ENCODE measurements at places on chromosomes 2 and 18. TPM values are rescaled to one million over a fixed set of nuclear protein-coding genes. Genes with fewer than 3 reads are reported as not detected.

DES gene
- not detected for total RNA-seq

MGAT4A gene
- 48.8 TPM for total RNA-seq

DNA sequence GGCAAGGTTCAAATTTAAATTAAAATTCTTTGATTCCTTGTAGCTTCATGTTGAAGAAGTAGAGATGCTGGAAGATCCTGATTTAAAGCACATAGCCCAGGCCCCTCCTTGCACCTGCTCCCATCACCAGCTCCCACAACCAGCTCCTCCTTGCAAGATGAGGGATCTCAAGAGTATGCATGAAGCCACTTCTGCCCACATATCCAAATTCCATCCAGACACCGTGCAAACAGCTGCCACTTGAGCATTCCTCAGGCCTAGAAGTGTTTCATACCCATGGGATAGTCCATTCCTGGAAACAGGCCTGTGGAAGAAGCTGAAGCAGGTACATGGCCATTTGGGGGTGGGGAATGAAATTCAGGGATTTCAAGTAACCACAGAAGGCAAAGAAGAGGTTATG, 32.4 kb upstream of the ITPRID2 start:
- DNase-seq: no peak

GRCh38 chr2:210577263-210578071, 21.1 kb downstream of the CPS1 start:
- DNase-seq: peak; percentile 59

UGT1A6 gene
- total RNA-seq: not detected

NPPC gene
- total RNA-seq: 0.76 TPM

GRCh38 chr2:10814571-10815331, 2.2 kb upstream of the PDIA6 start:
- no peak for DNase-seq

TANC1 gene
- total RNA-seq: 0.33 TPM

Data from activated CD4-positive, alpha-beta T cell treated with anti-CD3 and anti-CD28 coated beads, Interleukin-2, amount 10 ng/mL, durations not matched to agents 24 days and 14 days (primary cell).